ENCODE measurements at places on chromosomes 2 and 18. TPM values are rescaled to one million over a fixed set of nuclear protein-coding genes. Genes with fewer than 3 reads are reported as not detected.

The CIB4 gene
- not detected for total RNA-seq

The ZCCHC2 gene
- 7.9 TPM for total RNA-seq

The FOXD4L1 gene
- total RNA-seq, result not detected

The COMMD1 gene
- total RNA-seq, result 44.4 TPM

The NEB gene
- 0.12 TPM for total RNA-seq

The MLPH gene
- 11.7 TPM for total RNA-seq

The TRIB2 gene
- 9.9 TPM for total RNA-seq

The UGT1A8 gene
- not detected for total RNA-seq

The CCDC68 gene
- total RNA-seq, result 4.5 TPM

Measured in pericardium fibroblast (primary cell).